ENCODE measurements at places on chromosomes 16 and 17.

DNA sequence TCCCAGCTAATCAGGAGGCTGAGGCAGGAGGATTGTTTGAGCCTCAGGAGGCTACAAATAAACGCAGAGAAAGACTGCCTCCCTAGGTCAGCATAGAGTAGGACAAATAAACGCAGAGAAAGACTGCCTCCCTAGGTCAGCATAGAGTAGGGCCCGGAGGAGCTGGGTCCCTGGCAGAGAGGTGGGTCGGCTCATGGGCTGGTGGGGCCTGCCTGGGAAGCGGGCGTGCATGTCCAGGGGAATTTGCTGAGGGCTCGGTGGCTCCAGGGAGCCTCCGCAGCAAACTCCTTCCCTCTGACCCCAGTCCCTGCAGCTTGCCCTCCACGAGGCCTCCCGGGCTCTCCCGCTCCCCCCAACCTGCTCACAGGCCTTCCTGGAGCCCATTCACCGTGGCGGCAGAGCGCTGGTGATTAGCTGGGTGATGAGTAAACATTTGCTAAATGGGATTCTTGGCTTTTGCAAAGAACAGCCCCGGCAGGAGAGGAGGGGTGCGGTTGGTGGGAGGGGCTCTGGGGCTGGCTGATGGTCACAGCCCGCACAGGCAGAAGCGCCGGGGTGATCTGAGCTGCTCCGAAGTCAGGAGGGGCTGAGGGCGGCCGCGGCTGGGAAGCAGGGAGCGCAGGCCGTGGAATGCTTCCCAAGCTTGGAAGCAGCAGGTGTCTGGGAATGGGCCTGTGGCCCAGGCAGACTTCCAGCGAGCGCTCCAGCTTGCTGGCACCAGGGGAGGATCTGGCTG, 93.1 kb downstream of the RTN4RL1 start:
- DNase-seq: no peak

DNA sequence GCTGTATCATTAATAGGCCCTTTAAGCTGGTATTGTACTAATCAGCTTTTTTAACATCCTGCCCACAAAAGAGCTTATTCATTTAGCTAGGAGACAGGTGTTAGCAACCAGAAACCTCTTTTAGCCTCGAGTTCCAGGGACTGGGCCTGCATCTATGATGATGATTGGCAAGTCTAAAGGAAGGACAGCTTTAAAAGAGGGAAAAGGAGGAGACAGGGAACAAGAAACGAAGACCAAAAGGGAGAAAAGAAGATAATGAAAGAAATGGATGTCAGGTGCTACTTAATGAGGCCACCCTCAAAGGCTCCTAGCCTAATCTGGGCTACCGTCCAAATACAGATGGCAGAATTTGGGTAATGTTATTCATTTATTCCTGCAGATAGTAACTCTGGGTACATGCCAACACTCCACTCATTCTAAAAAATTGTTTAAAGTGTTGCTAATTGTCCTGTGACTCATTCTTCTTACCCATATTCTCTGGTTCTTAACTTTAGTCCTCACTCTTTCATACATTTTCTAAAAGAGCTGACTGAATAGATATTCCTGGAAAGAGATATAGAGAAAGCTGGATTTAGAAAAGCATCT, 18.7 kb upstream of the RFFL start:
- no peak for DNase-seq

DNA sequence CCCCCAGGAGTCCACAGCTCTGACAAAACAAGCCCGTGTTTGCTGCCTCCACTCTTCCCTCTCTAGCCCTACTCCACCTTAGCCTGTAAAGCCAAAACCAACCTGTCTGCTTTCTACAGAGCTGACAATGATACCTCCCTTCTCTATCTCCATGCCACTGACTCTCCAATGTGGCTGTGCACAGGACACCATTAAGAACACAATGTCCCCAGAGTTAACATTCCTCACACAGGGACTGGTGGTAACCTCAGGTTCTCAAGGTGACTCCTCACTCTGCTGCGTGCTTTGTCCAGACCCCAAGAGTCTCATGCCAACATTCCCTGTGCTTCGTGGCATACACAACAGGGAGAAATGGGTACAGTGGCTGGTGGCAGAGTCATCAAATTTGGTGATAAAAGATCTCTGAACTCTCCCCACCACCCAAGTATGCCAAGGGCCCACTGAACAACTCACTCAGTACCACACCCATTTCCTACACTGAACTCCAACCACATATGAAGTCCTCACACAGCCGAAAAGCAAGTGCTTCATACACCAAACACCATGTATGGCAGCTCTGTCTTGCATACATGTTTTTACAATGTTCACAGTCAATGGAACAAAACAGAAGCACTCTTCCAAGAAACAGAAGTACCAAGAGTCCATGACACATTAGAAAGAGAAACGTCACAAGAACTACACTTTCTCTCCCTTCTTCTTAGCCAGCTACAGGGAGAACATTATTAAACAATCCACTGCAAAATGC, 21.1 kb downstream of the CSNK2A2 start:
- no peak for DNase-seq

DNA sequence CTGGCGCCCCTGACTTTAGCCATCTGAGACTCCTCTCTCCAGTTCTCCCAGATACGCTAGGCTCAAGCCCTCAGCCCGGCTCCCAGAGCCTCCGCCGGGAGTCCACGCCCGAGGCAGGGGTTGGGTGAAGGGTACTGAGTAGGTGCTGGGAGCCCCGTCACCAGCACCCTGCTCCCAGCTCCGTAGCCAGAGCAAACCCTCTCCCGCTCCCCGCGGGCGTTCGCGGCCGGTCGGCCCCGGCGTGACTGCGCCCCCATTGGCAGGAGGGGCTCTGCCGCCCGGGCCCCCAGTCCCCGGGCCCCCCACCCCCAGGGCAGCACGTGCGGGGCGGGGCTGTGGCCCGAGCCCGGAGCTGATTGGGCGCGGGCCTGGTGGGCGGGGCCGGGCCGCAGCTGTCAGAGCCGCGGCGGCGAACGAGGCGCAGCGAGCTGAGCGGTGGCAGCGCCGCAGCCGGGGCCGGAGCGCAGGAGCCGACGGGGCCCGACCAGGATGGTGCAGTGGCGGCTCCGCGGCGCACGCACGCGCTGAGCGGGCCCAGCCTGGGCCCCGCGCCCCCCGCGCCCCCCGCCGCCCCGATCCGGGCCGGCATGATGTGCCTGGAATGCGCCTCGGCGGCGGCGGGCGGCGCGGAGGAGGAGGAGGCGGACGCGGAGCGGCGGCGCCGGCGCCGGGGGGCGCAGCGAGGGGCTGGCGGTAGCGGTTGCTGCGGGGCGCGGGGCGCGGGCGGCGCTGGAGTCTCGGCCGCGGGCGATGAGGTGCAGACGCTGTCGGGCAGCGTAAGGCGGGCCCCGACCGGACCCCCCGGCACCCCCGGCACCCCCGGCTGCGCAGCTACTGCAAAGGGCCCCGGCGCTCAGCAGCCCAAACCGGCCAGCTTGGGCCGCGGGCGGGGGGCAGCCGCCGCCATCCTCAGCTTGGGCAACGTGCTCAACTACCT, at the start of gene SPNS2:
SPNS2 (plus strand) TSS at position 421 of the 937 bp plus-strand sequence; CDS start at position 588, 167 bp downstream.
- DNase-seq: no peak

- no peak for DNase-seq
Observed at GRCh38 chr17:82709024-82709675, 7.4 kb upstream of the FN3KRP start.

- no peak for DNase-seq
Observed at GRCh38 chr16:17305694-17306093, 165.1 kb downstream of the XYLT1 start.

- DNase-seq: no peak
Observed at GRCh38 chr16:8996891-8997290, 33.2 kb upstream of the USP7 start.

DNA sequence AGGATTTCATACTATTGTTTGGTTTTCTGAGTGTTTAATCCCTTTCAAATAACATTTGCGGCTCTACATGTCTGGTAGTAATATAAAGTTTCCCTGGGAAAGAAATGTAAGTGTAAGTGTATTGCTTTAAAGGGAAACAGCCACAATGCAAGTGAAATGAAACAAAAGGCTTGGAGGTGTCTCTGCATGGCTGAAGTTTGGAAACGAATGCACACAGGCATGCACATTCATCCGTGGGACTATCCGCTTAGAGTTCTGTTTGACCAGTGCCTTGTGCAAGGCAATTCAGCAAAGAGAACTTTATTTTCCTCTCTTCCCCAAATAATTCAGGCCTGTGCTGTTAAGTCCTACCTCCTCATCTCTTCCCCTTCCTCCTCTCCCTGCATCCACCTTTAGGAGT, 56.1 kb upstream of the MRTFB start:
- no peak for DNase-seq

DNA sequence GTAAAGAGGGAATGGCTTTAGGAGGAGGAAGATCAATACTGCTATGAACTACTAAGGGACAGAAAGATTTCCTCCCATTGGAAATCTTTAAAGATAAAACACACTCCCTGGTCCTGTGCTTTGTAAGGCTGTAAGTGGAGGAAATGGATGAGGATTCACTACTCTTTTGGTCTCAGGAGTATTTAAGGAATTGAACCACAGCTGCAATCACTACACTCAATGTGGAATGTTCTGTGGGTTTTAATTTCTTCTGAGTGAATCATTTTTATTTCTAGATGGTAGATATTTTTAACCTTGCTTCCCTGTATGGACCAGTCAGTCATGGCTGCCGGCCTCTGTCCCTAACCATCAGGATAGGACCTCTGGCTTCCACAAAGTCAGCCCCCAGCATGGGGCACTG, 65.6 kb downstream of the SDR42E1 start:
- no peak for DNase-seq

DNA sequence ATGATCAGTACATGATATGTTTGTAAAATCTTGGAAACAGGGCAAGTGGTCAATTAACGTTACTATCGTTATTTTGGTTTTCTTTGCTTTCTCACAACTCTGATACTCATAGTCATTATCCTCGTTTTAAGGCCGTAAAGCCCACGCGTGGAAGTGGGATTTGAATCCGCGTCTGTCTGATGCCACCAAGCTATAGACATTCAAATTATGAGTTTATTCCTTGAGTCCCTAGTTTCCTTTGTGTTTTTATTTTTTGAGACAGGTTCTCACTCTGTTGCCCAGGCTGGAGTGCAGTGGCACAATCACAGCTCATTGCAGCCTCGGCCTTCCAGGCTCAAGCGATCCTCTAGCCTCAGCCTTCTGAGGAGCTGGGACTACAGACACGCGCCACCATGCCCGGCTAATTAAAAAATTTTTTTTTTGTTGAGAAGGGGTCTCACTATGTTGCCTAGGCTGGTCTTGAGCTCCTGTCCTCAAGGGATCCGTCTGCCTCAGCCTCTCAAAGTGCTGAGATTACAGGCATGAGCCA, 1.0 kb downstream of the DCTN5 start:
- no peak for DNase-seq

DNA sequence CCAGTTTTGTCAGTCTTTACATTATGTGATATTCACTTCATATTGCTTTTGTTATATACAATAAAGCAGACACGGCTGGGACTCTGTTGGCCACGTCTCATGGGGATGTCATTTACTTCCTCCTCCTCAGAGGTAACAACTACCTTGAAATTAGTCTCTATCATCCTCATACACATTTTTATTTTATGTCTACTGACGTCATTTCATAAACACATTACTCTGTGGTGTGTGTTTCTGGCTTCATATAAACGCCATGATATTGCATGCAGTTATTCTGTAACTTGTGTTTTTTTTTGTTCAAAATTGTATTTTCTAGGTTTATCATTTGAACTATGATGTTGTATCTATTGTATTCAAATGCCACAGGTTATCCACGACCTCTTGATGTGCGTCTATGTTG, 13.4 kb upstream of the IRF8 start:
- no peak for DNase-seq

DNA sequence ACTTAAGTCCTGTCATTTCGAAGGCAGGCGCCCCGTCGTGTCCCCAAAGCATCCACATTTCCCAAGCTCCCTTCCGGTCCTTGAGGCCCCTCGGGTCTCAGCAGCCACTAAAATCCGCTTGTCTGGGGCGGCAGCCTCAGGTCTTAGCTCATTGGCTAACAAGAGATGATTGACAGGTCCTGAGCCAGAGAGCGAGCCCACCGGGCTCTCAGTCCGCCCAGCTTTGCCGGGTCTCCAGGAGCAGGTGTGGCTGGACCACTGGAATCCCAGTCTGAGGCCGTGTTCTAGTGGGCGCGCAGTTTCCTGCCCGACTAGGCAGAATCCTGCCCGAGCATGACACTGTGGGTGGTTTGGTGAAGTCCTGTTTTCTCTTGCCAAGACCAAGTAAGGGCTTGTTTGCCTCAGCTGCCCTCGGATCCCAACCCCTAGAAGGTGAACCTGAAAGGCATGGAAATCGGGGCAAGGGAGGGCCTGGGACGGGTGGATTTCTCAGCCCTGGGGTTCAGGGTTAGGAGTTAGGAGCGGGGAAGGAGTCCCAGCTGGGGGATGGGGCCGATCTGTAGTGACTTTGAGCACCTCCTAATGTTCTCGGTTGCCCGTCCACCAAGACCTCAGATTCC, 42.8 kb downstream of the MRC2 start:
- no peak for DNase-seq

DNA sequence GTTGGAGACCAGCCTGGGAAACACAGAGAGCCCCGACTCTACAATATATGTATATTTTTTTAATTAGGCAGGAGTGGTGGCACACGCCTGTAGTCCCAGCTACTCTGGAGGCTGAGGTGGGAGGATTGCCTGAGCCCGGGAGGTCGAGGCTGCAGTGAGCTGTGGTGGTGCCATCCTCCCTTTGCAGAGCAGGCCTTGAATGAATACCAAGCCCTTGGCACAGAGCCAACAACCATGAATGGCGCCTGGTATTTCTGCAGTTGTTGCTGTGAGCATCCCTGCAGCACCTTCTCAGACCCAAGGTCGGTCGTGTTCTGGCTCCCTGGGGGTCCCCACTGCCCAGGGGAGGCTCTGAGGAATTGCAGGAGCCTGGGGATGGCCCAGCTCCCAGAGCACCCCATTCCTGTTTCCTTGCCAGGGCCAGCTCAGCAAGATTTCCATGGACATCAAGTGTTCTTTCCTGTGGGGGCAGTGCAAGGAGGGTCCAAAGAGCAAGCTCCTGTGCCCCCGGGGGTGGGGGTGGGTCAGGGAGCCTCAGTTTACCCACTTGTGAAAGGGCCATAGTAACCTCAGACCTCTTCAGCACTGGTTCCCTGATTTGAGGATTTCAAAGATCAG, 25.6 kb upstream of the RMI2 start:
- no peak for DNase-seq

DNA sequence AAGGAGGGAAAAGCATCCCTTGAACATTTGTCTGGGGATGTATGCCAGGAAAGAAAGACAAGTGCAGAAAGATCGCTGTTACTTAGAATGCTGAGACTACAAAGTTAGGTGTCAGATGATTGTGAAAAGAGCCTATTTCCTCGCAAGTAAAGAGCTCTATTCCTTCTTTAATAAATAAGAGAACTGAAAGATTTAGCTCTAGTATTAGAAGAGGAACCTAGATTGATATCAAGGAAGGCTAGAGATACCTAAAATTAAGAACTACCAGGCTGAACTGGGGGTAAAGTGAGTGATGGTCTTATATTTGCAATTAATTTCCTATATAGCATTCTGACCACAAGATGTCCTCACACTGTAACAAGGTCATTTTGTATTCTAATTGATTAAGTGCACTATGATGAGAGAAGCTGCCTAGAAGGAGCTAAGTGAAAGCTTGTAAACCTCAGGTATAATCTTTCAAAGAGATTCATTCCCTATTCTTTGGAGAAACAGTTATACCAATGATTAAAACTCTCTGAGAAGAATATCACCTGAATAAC, 62.3 kb downstream of the SSH2 start:
- no peak for DNase-seq

- no peak for DNase-seq
Observed at GRCh38 chr16:81684242-81684837, 94.8 kb upstream of the PLCG2 start.

Measured in left renal cortex interstitium (tissue), 4 donors.